Stimulated activated CD4-positive, alpha-beta T cell treated with anti-CD3 and anti-CD28 coated beads, Interleukin-15, amount 100 ng/mL, for 1 hour (primary cell): ENCODE measurements at places on chromosomes 1 and 21.

GRCh38 chr1:206518206-206518605, 10.9 kb downstream of the RASSF5 start:
- DNase-seq: no peak

- no peak for DNase-seq
Observed at GRCh38 chr1:80448081-80448480, 1352.7 kb upstream of the ADGRL2 start.

DNA sequence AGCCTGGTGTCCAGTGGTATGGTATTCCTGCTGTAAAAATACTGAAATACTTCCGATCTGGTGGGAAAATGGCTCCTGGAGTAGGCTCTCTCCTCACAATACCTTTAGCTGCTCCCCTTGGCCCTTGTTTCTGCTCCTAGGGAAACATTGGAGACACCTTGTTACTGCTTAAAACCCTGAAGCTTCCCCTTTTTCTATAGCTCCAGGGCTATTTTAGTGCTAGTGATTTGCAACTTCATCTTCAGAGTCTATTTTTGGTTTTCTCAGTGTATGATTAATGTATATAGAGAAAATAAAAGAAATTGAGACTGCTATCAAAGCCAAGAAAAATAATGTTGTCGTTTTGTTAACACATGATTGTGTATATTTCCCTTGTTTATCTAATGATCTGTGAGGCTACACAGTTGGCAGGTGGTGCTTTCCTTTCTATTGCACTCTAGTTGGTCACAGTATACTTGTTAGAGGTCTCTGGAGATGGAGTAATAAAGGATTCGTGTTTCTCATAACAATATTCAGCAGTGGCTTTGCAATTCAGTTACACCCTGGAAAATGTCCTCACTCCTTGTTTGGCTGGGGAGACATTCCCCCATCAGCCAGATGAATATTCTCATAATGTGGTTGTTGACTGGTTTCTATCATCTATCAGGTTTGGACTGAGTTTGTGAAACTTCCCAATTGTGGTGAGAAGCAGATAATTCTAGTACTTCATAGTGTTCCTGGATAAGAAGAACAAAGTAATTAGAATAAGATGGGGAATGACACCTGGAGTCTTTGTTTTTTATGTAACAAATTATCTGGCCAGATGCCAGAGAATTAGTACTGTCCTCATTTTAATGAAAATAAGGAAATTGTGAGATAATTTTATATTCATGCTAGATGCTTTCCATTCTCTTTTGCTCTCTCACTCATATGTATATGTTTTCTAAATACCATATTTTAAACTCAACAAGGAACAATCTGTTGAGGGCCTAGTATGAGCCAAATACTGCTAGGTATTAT, 44.8 kb upstream of the CACYBP start:
- DNase-seq: no peak

DNA sequence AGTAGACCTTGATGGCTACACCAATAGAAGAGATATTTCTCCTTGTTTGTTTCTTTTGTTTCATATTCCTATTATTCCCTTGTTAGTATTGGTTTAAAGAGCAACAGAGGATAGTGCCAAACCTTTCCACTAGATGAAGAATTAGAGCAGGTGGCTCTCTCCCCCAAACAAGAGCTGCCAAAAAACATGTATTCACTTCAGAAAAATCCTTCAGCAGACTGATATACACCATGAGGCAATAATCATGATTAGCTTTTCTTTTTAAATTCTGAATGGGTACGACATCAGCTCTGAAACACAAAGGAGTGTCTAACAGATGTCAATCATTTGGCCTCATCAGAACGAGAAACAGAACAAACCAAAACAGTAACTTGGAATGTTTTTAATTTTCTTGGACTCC, 67.3 kb upstream of the MAP10 start:
- no peak for DNase-seq

DNA sequence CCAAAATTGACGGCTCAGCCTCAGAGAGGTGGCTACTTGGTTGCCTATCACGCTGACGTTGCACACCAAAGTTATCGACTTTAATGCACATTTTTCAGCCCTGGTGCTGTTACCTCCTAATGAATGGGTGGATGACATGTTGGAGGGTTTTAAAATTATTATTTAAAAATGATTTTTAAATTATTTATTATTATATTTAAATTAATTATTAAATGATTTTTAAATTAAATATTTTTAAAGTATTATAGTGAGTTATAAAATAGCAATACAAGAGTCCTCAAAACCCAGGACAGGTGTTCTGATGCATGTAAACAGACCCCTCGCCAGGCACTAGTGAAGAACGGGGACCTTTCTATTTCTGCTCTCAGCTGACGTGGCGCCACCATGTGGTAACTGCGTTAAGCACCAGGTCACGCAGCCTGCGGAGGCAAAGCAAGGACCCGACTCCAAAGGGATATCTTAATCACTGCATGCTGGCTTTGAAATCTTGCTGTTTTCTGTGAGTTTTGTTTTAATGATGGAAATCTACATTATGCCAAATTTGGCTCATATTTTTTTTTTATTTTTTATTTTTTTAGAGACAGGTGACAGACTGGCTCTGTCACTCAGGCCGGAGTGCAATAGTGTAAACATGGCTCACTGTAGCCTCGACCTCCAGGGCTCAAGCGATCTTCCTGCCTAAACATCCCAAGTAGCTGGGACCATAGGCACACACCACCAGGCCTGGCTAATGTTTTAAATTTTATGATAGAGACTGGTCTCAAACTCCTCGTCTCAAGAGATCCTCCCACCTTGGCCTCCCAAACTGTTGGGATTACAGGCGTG, 22.6 kb downstream of the CASP9 start:
- DNase-seq: no peak

DNA sequence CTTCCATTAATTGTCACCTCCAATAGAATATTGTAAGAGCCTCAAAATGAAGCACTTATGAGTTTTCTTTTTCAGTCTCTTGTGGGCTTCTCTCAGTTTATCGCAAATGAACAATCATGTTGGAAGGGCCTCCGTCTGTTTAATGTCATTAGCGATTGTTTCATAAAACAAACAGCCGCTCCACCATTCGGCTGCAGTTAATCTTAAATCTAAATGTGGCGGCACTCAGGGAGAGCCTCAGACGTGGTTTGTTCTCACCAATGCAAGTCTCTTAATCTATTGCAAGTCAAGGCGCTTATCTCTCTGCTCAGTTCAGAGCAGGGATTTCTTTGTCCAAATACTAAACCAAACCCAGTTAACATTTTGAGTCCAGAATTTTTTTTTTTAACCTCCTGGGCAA, 34.9 kb upstream of the ESRRG start:
- DNase-seq: no peak

- DNase-seq: no peak
Observed at GRCh38 chr21:27557356-27557755, 590.5 kb upstream of the ADAMTS5 start.

- no peak for DNase-seq
Observed at GRCh38 chr1:151294742-151295462, 12.8 kb downstream of the ZNF687 start.

- DNase-seq: no peak
Observed at GRCh38 chr1:3691421-3692204, 39.3 kb downstream of the TP73 start.

DNA sequence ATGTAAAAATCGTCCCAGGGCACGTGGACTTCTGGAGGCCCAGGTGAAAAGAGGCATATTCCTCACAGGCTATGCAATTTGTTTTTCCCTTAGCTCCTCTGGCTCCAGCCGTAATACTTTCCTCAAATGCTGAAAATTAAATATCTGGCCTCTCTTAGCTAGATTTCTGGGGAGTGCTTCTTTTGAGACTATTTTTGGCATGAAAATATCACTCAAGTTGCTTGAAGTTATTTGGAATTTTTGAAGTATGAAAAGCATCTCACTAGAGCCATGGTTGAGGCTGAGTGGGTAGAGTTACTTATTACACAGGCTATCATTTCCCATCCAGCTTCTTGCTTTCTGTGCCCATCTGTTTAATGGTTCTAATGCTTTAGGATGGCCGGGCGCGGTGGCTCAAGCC, 59.7 kb downstream of the MYOM3 start:
- no peak for DNase-seq

DNA sequence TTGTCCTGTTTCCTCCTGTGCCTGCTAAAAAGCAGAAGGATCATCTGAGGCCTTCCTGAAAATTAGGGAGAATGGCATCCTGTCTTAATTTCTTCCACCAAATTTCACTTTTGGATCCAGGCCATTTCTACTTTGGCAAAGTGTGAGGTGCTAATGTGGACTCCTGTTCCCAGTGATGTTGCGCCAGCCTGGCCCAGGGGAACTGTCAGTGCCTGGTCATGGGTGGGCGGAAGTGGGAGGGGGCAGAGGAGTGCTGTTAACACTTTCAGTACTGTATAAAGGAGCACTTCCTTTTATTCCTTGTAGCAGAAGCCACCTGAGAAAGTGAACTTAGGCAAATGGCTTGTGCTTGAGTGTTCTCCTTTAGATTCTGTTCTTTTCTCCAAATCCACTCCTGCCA, 19.9 kb downstream of the ELAPOR1 start:
- DNase-seq: no peak

DNA sequence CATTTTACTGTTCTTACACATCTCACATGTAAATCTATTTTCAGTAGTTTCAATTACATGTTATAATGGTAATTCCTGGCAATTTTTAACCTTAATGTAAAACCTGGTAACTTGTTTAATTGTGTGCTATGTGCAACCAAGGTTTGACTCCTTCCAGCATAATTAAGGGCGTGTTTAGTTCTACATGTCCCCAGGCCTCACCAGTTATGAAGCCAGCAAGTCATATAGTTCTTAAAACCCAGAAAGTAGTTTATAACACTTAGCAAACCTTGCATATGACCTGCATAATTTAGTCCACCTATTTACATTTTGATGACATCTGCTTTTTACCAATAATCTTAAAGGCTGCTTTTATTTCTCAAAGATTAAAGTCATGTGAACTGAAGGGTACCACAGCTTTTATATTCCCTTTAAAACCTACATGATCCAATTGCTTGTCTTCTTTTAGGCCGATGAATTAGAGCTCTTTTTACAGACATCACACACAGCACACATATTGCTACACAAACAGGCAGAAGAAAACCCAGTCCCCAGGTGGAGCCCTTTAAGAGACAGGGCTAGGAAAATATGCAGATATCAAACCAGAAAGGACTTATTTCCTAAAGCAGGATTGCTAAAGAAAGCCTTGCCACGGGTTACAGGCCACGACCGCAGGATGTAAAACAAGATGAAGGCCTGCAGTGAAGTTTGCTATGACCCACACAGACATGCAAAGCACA, 23.2 kb upstream of the SYCP1 start:
- DNase-seq: no peak

DNA sequence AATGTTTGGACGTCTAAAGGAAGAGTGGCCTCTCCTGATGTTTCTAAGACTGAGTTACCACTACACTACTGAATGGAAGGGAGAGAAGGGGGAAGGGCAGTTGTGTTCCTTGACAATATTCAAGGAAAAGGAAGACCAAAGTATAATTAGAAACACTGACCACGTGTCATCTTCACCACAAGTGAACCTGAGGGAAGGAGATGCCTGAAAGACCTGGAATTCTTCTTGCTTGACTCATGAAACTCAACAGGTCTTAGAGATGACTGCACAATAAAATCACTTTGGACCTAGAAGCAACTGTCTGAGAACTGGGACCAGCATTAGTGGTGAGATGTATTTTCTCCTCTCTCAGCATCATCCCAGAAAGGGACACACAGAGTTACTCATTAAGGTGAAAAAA, 56.7 kb downstream of the PTPN14 start:
- no peak for DNase-seq

DNA sequence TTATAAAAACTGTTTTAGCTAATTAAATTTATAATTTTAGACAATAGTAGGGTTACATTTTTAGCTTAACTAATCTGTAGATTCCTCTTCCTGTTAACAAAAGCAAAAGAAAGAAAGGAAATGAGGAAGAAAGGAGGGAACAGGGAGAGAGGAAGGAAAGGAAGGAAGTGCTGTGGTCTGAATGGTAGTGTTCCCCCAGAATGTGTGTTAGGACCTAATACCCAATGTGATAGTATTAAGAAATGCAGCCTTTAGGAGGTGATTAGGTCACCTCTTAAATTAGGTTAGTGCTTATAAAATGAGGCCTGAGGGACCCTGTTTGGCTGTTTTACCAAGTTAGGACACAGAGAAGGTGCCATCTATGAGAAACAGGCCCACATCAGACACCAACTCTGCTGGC, 136.9 kb upstream of the SAMSN1 start:
- DNase-seq: no peak

DNA sequence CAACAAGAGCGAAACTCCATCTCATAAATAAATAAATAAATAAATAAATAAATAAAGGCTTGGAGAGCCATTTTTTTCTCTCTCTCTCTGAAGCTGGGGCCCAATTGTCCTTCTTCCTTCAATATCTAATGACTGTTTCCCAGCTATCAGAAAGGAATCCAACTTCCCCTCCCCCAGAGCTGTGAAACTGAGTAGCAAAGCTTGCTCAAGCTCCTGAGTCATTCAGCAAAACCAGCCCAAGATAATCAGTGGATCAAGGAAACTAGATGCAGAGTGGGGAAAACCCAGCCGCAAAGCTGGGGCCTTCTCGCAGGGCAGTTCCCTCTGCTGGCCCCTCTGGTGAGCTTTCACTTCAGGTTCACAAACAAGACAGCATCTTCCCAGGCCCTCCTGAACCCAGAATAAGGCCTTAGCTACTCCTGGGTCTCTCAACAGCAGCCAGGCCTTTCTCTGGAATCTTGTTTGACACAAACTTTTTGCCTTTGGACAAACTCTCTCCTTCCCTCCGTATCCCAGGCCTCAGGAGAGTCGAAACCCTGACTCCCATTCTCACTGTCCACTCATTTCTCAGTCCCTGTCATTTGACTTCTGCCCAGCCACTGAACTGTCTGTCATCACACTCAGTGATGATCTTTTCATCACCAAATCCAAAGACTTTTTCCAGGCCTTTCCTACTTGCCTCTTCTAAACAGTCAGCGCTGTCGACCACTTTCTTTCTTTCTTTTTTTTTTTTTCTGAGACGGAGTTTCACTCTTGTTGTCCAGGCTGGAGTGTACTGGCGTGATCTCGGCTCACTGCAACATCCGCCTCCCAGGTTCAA, 18.0 kb upstream of the PTP4A2 start:
- DNase-seq: peak; percentile 60

DNA sequence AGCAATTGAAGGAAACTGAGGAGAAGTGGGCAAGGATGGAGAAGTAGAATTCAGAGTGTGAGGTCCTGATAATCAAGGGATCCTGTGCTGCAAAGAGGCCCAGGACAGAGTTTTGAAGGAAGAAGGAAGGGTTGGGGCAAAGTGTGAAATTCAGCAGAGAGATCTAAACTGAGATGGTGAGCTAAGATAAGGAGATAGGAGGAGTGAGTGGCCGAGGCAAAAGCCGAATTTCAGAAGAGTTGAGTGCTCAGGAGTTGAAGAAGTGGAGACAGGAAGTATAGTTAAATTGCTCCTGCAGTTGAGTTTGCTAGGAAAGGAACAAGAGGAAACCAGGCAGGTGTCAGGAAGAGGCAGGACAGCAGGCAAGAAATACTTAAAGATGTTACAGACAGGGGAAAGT, 16.4 kb upstream of the MAPKAPK2 start:
- no peak for DNase-seq
